ENCODE measurements at places on chromosomes 2 and 18. TPM values are rescaled to one million over a fixed set of nuclear protein-coding genes. Genes with fewer than 3 reads are reported as not detected.

GRP gene
- total RNA-seq: 0.52 TPM

CABYR gene
- 0.84 TPM for total RNA-seq

PRSS56 gene
- total RNA-seq: not detected

SERPINB12 gene
- total RNA-seq: not detected

ZNF892 gene
- total RNA-seq: 1.2 TPM

ZAP70 gene
- total RNA-seq: 137 TPM

ASB18 gene
- total RNA-seq: not detected

AGPS gene
- 23.6 TPM for total RNA-seq

SLC9A4 gene
- under 0.01 TPM for total RNA-seq

AQP4 gene
- not detected for total RNA-seq

TYMS gene
- 0.63 TPM for total RNA-seq

ALLC gene
- total RNA-seq: not detected

KCNG2 gene
- 0.10 TPM for total RNA-seq

STRN gene
- total RNA-seq: 18.5 TPM

C2orf78 gene
- not detected for total RNA-seq

All from mononuclear cell (primary cell).